ENCODE measurements at places on chromosomes 5 and 9.
A peak's percentile ranks its signal among the peaks of the same experiment; 100 is the strongest.

DNA sequence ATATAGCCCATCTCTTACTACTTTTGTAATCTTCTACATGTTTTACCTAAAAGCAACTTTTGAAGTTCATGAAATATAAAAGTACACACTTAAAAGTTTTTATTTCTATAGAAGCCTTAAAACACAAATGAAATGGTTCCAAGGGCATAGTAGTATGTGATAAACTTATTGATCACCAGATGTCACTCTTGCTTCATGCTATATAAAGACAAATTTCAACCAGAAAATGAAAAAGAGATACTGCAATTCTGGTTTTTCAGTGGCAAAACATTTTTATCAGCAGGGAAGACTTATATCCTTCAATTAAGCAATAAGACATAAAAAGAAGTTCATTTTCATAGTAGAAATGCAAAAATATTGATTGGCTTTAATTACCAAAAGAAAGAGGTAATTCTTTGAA, 69.4 kb upstream of the FBXL17 start:
- no peak for DNase-seq

DNA sequence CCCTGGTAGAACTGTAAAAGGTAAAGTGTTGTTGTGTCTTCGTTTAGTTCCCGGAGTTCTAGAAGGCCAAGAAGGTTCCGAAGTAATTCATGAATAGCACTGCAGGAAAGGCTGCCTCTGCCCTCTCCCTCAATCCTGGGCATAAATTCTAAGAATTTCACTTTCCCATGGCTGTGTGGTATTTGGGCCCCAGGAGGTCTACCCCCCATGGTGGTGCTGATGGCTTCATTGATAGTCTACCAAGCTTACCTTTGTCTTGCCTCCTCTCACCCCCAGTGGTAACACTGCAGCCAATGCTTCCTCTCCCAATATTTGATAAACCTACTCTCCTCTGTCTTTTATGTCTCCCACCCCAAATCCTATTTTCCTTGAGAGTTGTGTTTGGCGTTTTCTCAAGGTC, 39.5 kb downstream of the ADAMTS16 start:
- no peak for DNase-seq

DNA sequence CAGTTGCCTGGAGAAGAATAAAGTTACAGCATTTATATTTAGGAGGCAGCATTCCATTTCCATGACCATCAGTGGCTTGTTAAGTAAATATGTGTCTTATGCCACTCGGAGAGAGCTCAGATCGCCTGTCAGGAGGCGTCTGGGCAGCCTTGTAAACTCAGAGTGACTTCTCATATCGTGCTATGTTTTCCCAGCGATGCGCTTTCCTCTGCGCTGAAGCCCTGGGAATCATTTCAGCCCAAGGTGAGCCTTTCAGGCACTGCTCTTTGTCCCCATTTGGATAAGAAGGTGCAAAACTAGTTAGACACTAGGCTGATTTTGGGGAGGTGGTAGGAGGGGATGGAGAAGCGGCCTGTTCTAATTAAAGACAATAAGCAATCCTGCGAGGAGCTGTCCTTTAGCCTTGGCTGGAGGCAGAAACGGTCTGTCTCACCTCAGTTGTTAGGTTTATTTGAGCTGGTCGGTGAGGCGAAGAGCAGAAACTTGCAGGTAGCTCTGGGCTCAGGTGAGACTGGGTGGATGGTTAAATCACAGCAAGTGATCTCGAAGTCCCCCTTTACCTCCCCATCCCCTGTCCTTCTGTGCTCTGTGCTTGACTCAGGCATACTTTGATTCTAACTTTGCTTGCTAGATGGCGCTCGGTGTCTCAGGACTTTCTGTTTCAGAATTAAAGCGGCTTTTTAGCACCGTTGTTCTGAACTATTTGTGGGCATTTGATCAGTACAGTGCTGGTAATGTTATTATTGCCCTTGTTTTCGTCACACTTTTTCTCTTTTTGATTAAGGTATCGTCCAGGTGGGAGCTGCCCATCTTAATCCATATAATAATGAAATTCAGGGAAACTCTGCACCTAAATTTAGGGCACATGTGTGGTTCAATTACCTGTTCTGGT, 24.6 kb downstream of the NR2F1 start:
- no peak for DNase-seq

DNA sequence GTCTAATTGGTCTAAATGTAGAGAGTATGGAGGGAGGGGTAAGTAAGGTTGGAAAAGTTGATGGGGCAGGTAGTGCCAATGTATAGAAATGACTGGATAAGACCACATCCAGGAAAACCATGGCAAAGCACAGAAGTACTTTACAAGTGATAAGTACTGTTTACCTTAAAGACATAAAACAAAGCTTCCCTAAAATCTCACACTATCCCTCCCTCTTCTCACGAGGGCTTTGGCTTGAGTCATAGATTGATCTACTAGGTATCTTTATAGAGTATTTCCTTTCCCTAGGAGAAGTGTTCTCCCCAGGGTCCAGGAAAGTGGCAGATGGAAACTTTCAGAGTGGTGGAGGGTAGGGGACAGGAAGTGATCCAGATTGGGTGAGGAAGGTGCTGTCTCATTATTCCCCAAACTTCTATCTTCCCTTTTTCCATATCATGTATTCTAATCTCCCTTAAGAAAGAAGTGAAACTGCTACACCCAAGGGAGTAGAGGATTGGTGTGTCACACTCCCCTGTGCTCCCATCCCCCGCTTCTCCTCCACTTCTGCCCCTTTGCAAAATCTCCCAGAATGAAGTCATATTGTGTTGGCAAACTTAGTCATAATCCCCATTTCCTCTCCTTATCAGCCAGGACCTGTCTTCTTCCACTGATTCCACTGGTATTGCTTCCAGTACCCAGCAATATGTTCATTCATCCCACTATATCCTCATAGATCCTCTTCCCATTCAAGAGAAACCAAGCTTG, 14.6 kb downstream of the IL33 start:
- DNase-seq, result no peak

- DNase-seq, result no peak
Observed at GRCh38 chr9:137891588-137892423, 14.2 kb downstream of the CACNA1B start.

DNA sequence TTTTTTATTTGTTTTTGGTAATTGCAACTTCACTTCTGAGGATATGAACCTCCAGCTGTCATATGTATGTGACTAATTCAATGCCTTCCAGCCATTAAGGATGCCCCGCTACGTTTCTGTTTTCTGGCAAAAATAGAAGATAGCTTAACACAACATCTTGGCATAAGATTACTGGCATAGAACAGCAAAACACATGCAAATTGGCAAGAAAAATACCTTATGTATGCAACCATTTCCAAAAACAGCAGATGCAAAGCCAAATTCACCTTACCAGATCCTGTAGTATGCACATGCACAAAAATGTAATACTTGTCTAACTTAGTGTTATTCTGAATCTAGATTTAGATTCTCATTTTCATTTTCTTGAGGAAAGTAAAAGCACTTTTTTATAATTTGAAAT, 461.1 kb upstream of the CYLC2 start:
- DNase-seq, result no peak

GRCh38 chr5:42518595-42519221, 95.5 kb downstream of the GHR start:
- no peak for DNase-seq

DNA sequence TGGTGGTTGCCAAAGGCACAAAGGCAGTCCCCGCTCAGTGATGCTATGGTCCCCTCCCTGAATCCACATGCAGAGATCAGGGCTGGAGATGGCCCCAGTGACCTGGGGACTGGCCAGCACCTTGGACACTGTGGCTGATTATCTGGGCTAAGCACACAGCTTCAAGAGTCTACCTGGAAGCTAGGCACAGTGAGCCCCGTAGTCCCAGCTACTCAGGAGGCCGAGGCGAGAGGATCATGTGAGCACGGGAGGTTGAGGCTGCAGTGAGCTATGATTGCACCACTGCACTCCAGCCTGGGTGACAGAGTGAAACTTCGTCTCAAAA, 8.3 kb upstream of the SCGB3A1 start:
- DNase-seq, result no peak

- no peak for DNase-seq
Observed at GRCh38 chr9:125752070-125752628, 5.0 kb downstream of the PBX3 start.

DNA sequence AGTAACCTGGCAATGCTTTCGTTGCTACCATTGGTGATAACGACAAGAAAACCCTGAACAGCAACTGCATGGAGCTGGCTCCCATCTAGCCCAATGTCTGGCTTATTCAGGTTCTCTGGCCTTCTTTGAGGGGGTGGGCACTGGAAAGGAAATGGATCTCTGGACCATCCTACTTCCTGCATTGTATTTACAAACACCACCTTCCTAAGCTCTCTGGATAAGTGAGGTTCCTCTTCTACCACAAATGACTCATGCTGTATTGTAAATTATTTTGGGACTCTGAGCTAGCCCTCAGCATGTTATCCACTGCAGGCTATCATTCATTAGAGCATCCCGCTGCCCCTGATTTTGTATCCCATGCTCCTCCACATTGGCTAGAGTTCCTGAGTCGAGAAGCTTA, 136.9 kb upstream of the KLF9 start:
- no peak for DNase-seq

DNA sequence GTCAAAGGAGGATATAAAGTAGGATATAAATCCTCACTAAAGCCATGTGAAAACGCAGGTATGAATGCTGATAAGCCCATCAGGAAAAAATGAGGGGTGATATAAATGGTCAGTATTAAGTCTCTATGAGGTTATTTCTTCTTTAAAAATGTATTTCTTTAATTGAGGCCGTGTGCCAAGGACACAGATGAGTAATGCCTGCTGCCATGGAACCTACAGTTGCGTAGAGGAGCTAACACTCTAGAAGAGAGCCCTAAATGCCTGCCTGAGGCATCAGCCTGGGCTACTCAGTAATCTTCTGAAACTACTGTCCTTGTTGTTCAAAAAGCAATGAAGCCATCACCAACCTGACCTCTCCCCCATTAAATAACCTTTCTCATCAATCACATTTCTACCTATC, 84.9 kb downstream of the KLHL3 start:
- no peak for DNase-seq

GRCh38 chr9:95574866-95575553, 58.2 kb upstream of the PTCH1 start:
- DNase-seq, result no peak

DNA sequence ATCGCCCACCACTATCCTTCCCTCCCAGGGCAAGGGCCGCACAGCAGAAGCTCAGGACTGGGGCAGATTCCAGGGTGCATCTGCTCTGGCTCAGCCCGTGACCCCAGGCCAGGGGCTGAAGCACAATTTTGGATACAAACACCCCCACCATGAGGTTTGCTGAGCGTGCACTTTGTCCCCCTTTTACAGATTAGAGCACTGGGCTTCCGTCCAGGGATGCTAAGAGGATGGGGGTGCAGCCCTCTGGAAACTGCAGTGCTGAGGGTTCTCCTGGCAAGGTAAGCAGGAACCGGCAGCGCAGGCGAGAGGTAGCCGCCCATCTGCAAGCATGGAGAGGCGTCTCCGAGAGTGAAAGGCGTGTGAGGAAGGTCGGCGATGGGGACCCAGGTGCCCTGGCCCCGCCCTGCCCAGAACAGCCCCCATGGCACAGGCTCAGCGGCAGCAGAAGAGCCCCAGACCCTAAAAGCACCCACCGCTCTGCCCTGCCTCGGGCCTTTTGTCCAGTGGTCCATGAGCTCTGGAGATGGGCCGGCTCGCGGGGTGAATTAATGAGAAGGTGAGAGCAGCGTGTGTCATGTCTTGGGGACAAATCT, 54.5 kb upstream of the OLFM1 start:
- DNase-seq, result no peak

GRCh38 chr9:118034701-118035100, 330.5 kb downstream of the TLR4 start:
- DNase-seq, result no peak

DNA sequence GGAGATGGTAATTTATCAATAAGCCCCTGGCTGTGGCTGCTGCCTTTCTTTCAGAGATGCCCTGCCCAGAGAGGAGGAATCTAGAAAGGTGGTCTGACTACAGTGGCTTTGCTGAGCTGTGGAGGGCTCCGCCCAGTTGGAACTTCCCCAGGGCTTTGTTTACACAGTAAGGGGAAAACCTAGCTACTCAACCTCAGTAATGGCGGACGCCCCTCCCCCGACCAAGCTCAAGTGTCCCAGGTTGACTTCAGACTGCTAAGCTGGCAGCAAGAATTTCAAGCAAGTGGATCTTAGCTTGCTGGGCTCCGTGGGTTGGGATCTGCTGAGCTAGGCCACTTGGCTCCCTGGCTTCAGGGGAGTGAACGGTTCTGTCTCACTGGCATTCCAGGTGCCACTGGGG, 865.4 kb upstream of the ACO1 start:
- DNase-seq, result no peak

- DNase-seq, result no peak
Observed at GRCh38 chr9:95425910-95426551, 90.7 kb downstream of the PTCH1 start.

GRCh38 chr5:39072925-39073766, 1.1 kb downstream of the RICTOR start:
- DNase-seq, result peak; percentile 32

- no peak for DNase-seq
Observed at GRCh38 chr9:107712390-107712789, 222.8 kb upstream of the KLF4 start.

- DNase-seq, result no peak
Observed at GRCh38 chr9:134518004-134518606, 123.5 kb upstream of the COL5A1 start.

DNA sequence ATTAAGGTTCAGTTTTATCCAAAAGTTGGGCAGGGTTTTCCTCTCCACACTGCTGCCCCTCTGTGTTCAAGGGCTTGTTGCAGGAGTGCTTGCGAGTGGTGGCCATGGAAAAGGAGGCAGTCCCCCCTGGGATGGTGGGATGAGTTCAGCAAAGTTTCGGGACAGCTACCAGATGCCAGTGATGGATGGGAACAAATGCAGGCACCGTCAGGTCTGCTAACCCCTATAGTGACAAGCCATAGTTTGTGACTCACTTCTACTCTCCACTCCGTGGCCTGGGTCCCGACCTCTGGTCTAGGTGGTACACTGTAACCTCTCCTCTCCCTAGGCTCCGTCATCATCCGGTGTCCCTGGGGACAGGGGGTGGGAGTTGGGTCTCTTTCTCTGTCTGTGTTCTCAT, 3.8 kb upstream of the RNF14 start:
- DNase-seq, result no peak

GRCh38 chr9:127574072-127574993, 37.7 kb upstream of the STXBP1 start:
- peak; percentile 39 for DNase-seq

- DNase-seq, result no peak
Observed at GRCh38 chr5:141914199-141914743, 9.4 kb upstream of the DELE1 start.

DNA sequence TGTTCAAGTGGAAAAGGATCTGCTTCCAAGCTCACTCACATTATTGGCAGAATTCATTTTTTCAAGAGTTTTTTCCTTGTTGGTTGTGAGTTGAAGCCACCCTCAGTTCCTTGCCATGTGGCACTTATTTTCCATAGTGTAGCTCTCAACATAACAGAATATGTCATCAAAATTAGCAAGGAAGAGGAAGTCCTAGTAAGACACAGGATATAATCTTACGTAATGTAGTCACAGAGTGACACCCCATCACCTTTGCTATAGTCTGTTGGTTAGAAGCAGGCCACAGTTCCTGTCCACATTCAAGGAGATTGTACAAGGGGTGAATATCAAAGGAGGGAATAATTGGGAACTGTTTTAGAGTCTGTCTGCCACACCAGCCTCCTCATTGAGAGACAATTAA, 15.7 kb downstream of the IRGM start:
- DNase-seq, result no peak

GRCh38 chr5:53099546-53099945, 10.0 kb downstream of the MOCS2 start:
- no peak for DNase-seq

GRCh38 chr5:42912184-42912798, 100.6 kb upstream of the SELENOP start:
- no peak for DNase-seq
